Fibroblast of skin of abdomen (primary cell): ENCODE measurements at places on chromosomes 3 and 15.

- DNase-seq: no peak
Observed at GRCh38 chr3:104396974-104397669, 969.6 kb upstream of the ALCAM start.

GRCh38 chr15:40102897-40103858 is 5.5 kb downstream of the BMF start:
- DNase-seq: peak; percentile 80

DNA sequence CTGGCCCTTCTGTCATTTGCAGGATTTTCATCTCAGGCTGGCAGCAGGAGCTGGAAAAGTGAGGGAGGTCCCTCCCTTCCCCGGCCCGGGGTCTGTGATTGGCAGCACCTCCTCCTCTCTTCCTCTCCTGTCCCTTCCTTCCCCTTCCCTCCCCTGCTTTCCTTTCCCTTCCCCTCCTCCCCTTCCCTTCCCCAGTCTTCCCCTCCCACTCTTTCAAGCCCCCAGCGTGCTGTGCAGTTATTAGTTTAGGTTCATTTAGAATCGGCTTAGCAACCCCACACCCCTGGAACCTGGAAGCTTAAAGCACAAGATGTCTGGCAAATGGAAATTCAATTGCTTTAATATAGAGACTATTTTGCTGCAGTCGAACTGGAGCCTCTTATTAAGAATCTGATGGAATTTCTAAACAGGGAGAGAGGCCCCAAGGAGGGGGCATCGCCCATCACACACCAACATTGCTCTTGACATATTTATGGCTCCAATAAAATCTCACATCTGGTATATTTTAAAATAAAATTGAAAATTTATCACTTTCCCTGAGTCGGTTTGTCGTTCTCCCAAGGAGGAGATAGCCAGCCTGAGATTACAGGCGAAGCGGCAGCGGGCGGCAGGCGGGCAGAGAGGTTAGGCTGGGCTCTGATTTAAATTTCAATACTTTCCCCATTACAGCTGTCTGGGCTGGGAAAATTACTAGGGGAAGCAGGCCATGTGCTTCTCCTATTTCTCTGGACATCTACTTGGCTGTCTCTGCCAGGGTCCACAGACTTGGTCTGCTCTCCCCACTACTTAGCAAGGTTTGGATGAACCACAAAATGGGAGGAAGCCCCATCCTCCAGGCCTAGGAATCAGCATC is 98.9 kb downstream of the LINGO1 start:
- peak; percentile 28 for DNase-seq

DNA sequence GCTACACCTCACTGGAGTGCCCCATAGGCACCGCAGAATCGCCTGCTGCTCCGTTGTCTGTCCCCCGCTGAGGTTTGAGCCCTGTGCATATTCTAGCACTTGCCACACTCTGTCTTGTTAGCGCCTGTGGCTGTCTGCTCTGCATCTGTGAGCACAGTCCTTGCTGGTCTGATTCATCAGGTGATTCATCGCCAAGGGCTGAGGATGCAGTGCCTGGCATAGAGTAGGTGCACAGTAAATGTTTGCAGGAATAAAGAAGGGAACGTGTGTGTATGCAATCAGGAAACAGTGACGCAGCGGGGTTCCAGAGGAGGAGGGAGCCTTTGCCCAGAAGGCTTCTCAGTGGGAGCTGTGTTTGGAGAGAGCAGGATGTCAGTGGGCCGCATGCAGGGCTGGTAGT is 124.0 kb upstream of the PLXNA1 start:
- DNase-seq: peak; percentile 86

- no peak for DNase-seq
Observed at GRCh38 chr3:127088511-127089351, 104.2 kb upstream of the PRR23E start.

DNA sequence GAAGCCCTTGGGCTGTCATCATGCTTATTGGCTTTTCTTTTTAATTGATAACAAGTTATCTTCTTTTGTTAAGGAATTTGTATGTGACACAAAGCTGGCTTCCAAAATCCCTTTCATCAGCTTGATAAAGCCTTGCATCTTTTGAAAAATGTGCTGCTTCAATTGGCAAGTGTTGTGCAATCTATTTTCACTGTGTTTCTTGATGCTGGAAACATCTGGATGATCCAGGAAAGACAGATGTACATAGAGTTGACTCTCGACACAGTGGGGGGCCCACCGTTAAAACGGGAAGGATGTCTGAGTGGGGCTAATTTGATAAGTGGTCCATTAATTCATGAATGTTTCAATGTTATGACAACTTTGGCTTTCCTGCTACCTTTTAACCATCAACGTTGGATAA is 158.3 kb upstream of the WNT5A start:
- no peak for DNase-seq

DNA sequence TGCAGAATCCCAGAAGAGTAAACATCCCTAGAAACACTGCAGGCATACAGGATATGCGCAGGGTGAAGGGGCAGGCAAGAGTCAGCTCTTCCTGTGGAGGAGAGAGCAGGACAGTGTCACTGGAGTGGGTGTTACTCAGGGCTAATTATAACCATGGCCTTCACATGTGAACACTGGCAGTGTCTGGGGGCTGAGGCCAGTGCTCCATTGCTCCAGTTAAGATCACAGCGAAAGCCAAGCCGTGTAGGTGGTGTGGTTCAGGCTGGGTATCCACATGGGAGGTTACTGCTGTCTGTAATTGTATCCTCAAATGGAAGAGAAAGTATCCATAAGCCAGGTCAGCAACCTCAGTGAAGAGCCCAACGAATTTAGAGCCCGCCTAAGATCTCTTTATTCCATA is 84.6 kb downstream of the MESD start:
- no peak for DNase-seq
